ENCODE measurements at places on chromosomes 12 and 14.

DNA sequence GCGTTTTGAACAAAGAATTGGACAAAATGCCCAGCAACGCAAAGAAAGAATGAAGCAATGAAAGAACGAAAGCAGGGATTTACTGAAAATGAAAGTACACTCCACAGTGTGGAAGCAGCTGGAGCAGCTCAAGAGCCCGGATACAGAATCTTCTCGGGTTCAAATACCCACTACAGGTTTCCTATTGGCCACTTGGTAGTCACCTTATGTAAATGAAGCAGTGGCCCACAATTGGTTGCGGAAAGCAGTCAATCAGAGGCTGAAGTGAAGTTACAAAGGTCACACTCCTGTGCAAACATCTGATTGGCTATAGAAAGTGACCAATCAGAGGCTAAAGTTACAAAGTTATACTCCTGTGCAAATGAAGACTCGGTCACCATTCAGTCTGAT is 15.0 kb upstream of the PPP1R13B start:
- DNase-seq, result no peak

DNA sequence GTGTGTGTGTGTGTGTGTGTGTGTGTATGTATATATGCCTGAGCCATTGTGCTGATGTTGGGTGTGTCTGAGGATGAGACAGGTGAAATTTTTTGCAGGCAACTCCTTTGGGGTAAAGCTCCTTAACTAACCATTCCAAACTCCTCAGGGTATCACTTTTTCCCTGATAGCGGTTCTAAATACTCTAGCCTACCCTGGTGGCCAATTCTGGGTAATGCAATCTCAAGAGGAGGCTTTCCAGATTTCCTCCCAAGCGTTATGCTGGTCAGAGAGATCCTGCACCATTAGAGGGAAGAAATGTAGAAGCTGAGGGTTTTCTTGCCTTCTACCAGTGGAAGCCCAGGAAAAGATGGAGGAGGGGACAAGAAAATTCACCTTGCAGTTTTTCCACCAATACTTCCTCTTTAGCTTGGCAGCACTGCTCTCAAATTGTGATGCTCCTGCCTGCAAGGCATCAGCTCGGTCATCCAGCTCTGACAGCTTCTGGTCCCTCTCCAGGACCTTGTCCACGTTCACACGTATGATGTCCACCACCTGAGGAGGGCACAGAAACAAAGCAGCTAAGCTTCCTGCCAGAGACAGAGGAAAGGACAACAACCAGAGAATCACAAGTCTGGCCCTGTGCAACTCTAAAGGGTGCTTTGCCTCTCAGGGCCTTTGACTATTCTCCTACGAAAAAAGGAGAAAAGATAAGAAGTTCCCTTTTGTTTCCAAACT is 4.9 kb downstream of the VAMP1 start:
- DNase-seq, result no peak

DNA sequence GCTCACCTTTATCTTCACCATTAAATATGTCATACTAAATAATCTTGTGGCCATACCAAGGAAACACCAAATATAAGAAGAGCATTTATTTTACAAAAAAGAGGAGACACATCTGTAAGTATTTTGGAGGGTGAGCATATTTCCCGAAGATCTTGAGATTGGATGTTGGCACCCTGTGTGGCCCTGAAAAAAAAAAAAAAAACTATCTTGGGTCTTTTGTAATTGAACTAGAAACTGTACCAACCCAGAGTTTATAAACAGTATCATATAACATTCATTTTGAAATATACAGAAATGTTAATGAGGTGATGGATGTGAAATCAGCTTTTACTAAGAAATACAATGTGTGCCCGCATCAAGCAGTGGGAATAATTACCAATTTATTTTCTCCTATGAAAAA is 104.0 kb upstream of the FRMD6 start:
- DNase-seq, result no peak

DNA sequence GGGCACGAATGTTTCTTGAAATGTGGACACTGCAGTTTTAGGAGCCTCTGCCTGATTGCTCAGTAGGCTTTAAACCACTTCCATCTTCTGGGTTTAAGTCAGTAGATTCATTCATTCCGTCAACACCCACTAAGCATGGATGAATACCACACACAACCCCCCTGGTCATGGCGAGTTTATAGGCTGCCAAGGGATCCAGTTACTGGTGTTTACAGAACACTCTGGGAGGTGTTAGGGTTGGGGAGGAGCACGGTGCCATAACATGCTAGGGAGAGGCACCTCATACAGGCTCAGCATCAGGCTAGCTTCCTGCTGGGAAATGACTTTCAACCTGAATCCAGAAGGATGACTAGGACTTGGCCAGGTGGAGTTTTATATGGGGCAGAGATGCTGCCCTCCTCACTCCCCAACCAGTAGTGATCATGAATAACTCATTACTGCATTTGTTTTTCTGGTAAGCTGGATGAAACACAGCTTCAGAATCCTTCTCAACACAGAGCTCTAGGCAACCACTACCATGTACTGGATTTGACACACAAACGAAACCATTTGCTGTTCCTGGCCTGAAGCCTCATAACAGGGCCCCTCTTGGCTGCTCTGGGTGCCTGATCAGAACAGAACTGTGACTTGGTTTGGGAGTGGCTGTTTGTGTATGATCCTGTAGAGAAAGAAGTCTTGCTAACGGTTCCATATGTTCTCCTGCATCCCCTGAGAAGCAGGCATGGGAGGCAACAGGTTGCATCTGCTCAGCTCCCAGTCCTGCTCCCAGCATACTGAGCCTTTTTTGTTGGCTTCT is 47.9 kb downstream of the FBXW8 start:
- DNase-seq, result no peak

DNA sequence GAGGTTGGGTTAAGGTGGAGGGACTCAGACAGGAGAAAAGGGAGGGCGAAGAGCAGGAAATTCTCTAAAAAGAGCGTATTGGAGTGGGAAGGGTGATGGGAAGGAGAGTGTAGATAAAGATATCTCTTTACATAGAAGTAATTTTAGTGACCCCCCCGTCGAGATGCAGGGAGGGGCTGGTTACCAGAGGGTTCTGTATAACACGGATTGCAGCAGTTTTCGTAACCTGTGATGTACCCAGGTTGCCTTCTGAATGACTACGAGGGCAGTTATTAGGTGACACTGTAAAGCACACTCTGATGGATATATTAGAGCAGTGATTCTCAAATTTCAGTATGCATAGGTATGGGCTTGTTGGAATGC is 443 bp downstream of the DNAL1 start:
- no peak for DNase-seq

DNA sequence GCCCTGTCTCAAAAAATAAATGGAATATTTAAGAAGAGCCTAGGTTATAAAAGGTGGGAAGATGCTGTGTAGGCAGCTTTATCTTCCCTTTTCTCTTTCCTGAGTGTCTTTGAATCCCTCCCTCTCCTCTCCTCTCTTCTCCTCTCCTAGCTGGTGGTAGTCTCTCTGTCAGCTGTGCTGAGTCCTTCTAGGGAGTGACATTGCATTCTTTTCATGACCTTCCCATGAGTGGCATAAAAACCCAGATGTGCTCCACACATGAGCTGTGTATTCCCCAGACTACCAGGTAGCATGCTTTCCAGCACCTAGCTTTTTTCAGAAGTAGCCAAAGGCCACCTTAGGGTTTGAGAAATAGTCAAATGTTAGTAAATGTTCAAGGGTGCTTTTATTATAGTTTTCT is 23.6 kb downstream of the SAMD4A start:
- no peak for DNase-seq

GRCh38 chr14:25350802-25351201 is 300.9 kb upstream of the STXBP6 start:
- DNase-seq, result no peak

GRCh38 chr12:122126713-122127597 is 47.1 kb downstream of the IL31 start:
- no peak for DNase-seq

GRCh38 chr12:28776220-28776619 is 372.9 kb upstream of the FAR2 start:
- no peak for DNase-seq

- DNase-seq, result no peak
Measured at GRCh38 chr12:95623554-95624170, 72.4 kb upstream of the USP44 start.

GRCh38 chr12:12812174-12812573 is 972 bp upstream of the DDX47 start:
- no peak for DNase-seq

DNA sequence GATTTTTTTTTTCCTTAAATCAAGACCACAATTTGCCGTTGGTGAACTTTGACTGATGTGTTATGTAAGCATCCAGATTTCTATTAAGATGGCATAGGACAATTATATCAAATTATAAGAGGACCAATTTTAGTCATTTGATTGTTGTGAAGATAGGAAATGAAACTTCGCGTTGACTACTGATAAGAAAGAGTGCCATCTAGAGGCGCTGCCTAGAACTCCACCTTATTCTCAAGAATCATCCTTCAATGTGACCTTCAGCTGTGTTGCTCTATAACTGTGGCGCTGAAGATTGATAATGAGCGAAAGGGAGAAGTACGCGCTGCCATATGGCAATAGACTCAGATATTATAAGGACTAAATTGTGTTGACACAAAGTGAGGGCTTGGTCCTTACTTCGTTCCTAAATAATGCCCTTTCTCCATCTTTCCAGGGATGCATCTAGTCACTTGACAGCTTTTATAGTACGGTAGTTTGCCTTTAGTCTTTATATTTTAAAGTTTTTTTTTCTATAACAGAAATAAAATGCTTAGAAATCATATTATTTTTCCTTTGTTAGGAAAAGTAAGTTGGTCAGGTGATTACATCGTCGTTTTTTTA is 350.8 kb upstream of the STXBP6 start:
- DNase-seq, result no peak

- DNase-seq, result no peak
Measured at GRCh38 chr12:60180298-60180697, 584.5 kb downstream of the SLC16A7 start.

GRCh38 chr12:93766796-93767523 is 89.8 kb downstream of the CRADD start:
- DNase-seq, result no peak

DNA sequence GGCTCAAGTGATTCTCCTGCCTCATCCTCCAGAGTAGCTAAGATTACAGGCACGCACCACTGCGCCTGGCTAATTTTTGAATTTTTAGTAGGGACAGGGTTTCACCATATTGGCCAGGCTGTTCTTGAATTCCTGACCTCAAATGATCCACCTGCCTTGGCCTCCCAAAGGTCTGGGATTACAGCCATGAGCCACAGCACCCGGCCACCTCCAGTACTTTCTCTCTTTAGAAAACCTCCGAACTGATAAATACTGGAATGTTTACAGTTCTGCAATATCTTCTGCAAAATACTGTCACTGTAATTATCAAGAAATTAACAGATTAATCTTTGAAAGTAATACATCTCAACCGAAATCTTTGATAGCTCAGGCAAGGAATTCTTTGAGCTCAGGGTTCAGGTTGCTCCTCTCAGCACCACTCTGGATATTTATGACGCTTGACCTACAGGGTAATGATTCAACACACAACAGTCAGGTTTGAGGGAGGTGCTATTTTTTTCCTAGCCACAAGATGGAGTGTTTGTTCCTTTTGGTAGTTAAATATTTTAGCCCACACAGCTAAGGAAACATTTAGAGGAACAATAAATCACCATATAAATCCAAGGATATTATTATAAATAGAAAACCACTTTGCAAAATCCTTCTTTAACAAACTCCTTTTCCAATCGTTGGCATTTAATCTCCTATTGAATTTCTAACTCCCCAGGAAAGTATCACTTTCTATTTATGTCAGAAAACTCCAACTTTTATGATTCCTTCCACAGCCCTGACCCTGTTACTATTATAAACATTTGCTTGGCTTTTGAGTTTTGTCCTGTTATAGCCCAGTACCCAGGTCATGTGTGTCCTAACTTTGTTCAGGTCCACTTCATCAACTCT is 48.6 kb upstream of the GTF2A1 start:
- no peak for DNase-seq

DNA sequence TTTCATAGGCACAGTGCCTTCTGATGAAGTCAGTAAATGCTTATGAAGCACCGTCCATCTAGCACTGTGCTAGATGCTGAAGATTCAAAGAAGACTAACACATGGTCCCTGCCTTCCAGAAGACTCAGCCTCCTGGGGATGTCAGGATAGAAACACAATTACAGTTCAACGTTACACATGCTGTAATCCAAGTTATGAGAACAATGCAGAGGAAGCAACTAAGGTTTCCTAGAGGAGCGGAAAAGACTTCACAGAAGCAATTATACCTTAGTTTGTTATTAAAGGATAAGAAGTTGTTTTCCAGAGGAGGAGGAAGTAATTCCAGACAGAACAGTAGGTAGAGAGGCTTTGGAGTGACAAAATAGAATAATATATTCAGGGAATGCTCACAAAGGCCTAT is 66.9 kb upstream of the FGD4 start:
- no peak for DNase-seq

DNA sequence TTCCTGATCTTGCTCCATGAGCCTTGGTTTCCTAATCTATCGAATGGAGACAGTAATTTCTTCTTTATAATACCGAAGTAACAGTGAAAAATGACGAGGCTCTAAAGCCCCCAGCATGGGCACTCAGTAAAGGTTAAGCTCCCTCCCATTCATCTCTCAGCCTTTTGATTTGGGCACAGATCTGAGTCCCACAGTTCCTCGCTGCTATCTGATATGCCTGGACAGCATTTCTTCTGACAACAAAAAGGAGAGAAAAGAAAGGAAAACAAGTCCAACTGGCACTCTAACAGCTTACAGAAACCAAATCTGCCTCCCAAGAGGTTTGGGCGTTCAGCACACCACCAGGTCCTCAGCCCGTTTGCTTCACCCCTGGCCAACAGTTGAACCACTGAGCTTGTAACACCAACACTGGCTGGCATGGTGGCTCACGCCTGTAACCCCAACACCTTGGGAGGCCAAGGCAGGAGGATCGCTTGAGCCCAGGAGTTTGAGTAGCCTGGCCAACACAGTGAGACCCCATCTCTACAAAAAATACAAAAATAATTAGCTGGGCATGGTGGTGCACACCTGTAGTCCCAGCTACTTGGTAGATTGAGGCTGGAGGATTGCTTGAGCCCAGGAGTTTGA is 19.5 kb downstream of the CCDC88C start:
- DNase-seq, result no peak

DNA sequence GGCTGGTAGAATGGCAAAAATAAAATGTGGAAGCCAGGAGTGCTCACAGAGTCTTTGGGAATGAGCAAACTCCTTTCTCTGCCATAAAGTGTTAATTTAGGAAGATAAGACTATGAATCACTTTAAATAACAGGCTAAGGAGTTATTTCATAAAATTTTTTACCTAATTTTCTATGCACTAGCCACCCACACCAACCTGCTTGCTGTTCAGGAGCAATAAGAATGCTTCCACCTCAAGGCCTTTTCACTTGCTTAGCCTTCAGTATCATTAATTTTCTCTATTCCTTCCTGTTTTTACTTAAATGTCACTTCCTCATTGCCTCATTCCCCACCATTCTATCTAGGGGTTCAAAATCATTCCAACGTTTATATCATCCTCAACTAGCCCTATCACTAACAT is 326.8 kb downstream of the CCER1 start:
- no peak for DNase-seq

GRCh38 chr14:65369560-65369959 is 43.0 kb upstream of the FUT8 start:
- DNase-seq, result no peak

Data from caudate nucleus (tissue), 63 donors.